GM23338 (cell line): ENCODE measurements at places on chromosomes 4 and X. TPM values are rescaled to one million over a fixed set of nuclear protein-coding genes. Genes with fewer than 3 reads are reported as not detected.

DNA sequence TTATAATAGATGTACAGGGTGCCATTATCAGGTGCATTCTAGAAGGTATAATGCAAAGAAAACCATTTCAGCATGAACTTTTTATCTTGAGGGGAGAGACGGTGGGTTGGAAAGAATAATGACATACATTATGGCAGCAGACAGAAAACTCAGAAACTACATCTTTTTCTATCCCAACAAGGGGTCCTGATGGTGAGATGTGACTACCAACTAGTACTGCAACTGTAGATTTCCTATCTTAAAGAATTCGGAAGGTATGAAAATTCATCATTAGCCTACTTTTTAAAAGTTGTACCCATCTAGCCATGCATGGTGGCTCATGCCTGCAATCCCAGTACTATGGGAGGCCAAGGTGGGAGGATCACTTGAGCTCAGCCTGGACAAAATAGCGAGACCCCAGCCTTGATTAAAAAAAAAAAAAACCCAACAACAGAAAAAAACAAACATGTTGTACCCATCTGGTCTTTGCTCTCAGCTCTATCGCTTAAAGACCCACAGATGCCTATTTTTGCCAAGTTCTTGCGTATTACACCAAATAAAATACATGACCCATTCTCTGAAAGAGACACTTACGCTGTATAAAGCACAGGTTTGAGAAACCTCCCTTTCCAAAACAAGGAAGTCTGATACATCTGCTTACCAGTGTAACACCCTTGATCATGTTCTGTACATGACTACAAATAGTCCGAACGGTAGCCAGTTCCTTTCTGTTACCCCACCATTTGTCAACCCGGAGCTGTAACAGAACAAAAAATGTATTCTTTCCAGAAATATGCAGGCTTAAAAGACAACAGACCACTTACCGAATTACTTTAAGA lies 1.6 kb downstream of the RPL9 start:
- no peak for DNase-seq

GRCh38 chrX:48649102-48649501 lies 34.5 kb upstream of the WAS start:
- DNase-seq: no peak

DNA sequence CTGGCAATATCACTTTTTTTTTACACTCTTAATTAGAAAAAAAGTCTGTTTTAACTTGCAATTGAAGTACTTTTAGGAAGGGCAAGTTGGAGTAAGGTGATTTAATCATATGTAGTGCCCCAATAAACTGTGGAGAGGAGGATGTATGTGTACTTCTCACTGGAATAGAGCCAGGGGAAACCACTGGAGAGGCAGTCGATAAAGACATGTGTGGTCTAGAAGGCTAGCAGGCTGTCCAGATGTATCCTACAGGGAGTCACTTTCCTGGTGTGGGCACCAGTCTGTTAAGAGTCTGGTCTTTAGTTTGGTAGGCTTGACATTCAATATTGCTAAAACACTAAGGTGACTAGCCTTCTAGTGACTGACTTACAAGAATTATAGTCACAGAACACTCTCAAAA lies 9.6 kb upstream of the SGMS2 start:
- no peak for DNase-seq

GRCh38 chrX:15749642-15750610 lies 11.9 kb downstream of the CA5B start:
- DNase-seq: no peak

The HELT gene
- 0.28 TPM in 1 of 2 replicates, not detected in the other for polyA plus RNA-seq
